Skeletal muscle cell (primary cell): ENCODE measurements at places on chromosomes 7 and 10.

- no peak for DNase-seq
These were observed 90.1 kb upstream of the ARMC3 start for GRCh38 chr10:22837771-22838170.

- DNase-seq, result no peak
These were observed 7.7 kb upstream of the RET start for GRCh38 chr10:43069211-43069515.

GRCh38 chr7:143426479-143427142 is 16.6 kb upstream of the TAS2R60 start:
- no peak for DNase-seq

DNA sequence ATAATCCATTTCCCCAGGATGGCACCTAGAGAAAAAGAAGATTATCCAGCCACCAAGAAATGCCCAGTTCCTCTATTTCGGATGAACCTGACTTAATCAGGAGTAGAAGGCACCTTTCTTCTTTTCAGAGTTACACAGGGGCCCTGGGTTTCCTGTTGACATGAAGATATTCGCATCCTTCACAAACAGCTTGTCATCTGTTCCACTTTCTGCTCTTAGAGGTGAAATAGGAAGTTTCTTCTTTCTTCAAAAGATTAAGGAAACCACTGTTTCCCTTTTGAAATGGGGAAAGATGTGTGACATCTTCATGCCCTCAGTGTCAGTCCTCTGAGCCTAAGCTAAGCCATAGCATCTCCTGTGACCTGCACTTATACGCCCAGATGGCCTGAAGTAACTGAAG is 39.1 kb upstream of the RAB18 start:
- DNase-seq, result no peak

DNA sequence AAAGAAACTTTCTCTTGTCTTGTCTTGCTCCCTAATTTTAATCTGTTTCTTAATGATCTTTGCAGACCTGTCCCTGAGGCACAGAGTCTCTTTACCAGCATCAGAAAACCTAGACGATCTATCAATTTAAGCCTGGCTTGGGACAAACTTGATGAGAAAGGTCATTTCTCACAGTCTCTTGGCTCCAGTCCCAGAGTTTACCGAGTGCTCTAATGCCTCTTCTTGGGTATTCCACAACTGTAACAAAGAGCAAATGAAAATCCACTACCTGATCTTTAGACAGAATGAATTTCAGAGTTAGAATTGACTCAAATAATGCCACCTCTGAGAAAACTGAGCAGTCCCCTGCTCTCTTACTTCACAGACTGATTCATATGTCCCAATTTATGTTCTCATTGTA is 106.4 kb upstream of the DNAJB12 start:
- no peak for DNase-seq

GRCh38 chr7:22845221-22845834 is 22.7 kb upstream of the TOMM7 start:
- no peak for DNase-seq

GRCh38 chr10:77763453-77764430 is 126.1 kb upstream of the KCNMA1 start:
- DNase-seq, result no peak

DNA sequence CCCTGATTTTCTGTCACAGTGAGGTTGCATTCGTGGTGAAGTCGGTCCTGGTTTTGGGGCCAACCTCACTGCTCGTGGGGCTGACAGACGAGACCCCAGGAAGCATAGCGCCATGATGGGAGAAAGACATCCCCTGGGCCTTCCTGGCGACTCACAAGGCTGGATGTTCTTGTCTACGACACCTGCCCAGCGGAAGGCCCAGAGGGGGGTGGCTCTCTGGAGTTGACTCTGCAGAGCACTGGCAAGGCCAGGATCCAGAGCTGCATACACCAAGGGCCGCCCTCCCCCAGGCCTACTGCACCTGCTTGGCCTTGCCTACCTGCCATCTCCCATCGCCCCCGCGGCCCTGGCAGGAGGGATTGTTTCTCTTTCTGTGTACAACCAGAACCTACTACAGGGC is 608.9 kb downstream of the PTPRN2 start:
- no peak for DNase-seq

GRCh38 chr10:60955316-60955715 is 11.3 kb upstream of the RHOBTB1 start:
- no peak for DNase-seq

GRCh38 chr10:79347894-79348639 is 798 bp downstream of the PPIF start:
- DNase-seq, result peak; percentile 38

DNA sequence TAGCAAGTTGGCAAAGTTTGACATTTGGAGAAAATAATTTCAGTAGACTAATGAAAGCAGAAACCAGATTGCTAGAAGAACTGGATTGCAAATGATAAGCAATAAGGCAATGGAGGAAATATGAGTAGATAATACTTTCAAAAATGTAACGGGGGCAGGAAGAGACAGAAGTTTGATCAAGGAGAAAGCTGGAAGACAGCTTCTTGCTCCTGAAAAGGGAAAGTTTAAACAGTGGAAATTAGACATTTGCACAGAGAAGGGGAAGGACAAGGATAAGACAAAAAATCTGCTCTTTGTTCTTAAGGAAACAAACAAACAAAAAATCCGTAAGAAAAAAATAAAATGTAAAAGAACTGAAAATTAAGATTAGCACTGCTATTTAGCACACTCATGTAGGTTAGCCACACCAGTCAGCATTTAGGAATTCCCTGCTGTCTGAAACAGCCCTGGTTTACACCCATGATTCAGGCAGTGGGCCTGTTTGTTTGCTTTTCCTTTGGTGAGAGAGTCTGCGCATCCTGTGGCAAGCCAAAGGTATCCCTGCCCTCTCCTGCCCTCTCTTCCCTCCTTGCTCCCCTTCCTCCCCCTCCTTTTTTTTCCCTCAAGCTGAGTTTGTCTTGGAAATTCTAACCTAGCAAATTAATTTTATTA is 104.3 kb upstream of the CAV2 start:
- DNase-seq, result peak; percentile 73

DNA sequence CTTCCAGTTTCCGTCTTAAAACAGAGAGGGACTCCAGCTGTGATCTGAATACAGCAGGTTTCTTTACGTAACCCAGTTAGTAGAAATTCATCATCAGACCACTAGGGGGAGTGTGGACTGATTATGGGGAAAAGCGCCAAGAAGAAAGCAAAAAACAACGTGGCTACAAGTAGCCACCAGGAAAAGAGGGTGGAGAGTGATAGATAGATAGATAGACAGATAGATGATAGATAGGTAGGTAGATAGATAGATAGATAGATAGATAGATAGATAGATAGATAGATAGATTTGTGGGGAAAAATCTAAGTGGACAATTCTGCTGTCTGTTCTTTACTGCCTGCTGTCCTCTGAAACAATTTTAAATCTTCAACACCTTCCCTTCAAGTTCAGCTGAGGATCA is 12.7 kb upstream of the AKR1B10 start:
- peak; percentile 25 for DNase-seq

DNA sequence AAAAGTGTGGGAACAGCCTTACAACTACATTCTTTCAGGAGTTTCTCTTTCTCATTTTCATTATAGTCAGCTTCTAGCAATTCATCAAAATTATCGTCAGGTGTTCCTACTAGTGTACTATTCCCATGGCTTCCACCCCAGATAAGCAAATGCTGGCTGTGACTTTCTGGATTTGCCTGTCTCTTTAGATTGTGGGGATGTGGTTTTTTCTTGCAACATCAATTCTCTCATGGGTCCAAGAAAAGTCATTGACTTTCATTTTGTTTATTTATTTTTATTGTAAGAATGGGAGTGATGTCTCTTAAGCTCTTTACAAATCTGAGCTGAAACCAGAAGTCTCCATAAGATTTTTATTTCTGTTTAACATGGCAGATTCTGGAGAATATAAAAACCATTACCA is 349.7 kb upstream of the SEMA3C start:
- DNase-seq, result no peak

- DNase-seq, result peak; percentile 59
These were observed 235.5 kb downstream of the ZEB1 start for GRCh38 chr10:31554556-31554955.

GRCh38 chr7:151252961-151253711 is 4.6 kb upstream of the SMARCD3 start:
- DNase-seq, result no peak

GRCh38 chr7:155532792-155533119 is 13.6 kb downstream of the CNPY1 start:
- DNase-seq, result no peak

DNA sequence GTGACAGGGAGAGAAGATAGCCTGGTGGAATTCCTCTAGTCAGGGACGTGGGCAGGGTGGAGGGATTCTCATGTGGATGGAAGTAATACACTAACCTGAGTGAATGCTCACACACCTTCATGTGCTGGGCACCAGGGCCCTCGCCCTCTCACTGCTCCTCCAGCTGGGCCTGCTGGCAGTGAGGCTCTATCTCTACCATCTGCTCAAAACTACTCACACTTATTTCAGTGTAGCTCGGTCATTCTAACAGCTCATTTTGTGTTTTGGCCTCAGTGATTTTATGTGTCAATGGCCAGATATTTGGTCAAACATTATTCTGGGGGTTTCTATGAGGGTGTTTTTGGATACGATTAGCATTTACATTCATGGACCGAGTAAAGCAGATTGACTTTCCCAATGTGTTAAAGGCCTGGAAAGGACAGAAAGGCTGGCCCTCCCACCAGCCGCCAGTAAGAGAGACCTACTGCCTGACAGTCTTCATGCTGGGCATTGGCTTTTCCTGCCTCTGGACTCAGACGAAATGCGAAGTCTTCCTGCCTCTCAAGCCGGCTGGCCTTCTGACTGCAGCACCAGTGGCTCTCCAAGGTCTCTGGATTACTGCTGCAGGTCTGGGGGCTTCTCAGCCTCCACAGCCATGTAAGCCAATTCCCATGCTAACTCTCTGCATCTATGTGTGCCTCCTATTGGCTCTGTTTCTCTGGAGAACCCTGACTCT is 335.4 kb downstream of the CXCL12 start:
- no peak for DNase-seq

DNA sequence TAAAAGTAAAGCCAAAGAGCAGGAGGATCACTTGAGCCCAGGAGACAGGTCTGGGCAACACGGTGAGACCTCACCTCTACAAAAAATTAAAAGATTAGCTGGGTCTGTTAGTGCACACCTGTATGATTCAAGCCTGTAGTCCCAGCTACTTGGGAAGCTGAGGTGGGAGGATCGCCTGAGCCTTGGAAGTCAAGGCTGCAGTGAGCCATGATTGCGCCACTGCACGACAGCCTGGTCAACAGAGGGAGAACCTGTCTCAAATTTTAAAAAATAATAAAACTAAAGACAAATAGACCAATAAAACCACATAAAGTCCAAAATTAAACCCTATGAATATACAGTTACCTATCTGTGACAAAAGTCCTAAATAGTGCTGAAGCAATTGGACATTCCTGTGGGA is 3.2 kb downstream of the LMBR1 start:
- DNase-seq, result no peak

GRCh38 chr10:85891472-85891871 is 475.1 kb downstream of the GRID1 start:
- DNase-seq, result no peak

GRCh38 chr10:61791216-61791615 is 110.3 kb upstream of the ARID5B start:
- DNase-seq, result peak; percentile 41

DNA sequence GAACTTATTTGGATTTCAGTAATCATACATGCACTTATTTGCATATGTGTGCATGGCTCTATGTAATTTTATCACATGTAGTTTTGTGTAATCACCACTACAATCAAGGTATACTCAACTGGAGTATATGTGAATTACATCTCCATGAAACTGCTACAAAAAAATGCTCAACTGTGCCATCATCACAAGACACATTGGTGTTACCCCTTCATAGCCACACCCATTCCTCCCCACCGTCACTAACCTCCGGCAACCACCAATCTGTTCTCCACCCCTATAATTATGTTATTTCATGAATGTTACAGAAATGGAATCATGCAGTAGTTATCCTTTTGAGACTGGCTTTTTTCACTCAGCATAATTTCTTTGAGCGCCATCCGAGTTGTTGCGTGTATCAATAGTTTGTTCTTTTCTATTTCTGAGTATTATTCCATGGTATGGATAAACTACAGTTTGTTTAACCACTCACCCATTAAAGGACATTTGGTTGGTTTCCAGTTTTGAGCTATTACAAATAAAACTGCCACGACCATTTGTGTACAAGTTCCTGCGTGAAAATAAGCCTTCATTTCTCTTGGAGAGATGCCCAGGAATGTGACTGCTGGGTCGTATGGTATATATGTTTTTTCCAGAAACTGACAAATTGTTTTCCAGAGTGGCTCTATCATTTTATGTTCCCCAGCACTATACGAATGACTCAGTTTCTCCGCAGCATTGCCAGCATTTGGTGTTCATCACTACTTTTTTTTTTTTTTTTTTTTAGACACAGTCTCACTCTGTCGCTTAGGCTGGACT is 11.3 kb upstream of the SMO start:
- no peak for DNase-seq

DNA sequence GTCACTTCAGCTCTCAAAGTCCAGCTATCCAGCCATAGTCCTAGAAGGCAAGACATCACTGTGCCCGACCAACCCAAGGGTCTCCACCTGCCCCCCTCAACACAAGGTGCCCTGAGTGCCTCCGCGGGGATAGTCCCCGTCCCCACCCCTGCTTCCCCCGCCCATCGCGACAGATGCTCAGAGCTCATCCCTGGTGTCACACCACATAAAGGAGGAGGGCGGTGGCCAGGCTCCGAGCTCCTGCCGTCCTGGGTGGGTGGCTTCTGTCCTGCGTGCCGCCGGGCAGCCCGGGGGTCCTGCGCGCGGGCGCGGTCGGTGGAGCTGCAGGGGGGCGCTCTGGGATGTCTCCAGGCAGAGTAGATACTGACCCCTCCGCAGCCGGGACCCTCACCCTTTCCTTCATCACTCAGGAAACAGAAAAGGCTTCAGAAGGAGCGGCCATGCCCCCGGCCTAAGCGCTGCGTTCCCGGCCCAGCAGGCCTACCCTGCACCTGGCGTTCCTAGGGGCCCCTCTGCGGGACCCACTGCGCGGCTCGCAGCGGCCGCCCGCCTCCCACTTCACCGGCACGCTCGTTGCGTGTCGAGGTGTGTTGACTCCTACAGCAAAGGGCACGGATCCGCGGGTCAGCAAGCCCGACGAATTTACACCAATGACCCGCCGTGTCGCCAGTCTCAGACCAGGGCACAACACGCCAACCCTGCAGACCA is 53.4 kb downstream of the ALOX5 start:
- DNase-seq, result no peak

GRCh38 chr10:71747039-71747531 is 26.2 kb downstream of the VSIR start:
- DNase-seq, result no peak

- DNase-seq, result peak; percentile 60
These were observed 11.9 kb upstream of the LMOD2 start for GRCh38 chr7:123643495-123644441.

- no peak for DNase-seq
These were observed 137.1 kb upstream of the MDFIC start for GRCh38 chr7:114784746-114785145.
